Lung (tissue), 17 donors: ENCODE measurements at places on chromosomes 7 and 10. TPM values are rescaled to one million over a fixed set of nuclear protein-coding genes. Genes with fewer than 3 reads are reported as not detected.

The SEPHS1 gene
- 19.5 TPM for polyA plus RNA-seq

The DGKI gene
- 0.14 TPM for polyA plus RNA-seq

The ARHGEF35 gene
- polyA plus RNA-seq: 8.4 TPM

The PRRT4 gene
- 0.12 TPM for polyA plus RNA-seq

The COL17A1 gene
- 2.5 TPM for polyA plus RNA-seq

The AIFM2 gene
- polyA plus RNA-seq: 19.1 TPM

The CFTR gene
- polyA plus RNA-seq: 8.2 TPM

The BZW2 gene
- polyA plus RNA-seq: 53.7 TPM

The KIFBP gene
- polyA plus RNA-seq: 11.5 TPM

The TMEM139 gene
- 8.4 TPM for polyA plus RNA-seq

The NPSR1 gene
- not detected for polyA plus RNA-seq

The AKR1E2 gene
- polyA plus RNA-seq: 1.5 TPM

The OPN4 gene
- not detected for polyA plus RNA-seq

The ZNF248 gene
- polyA plus RNA-seq: 3.6 TPM

The CCDC172 gene
- not detected for polyA plus RNA-seq

The KIN gene
- 7.7 TPM for polyA plus RNA-seq

The AS3MT gene
- 3.8 TPM for polyA plus RNA-seq

The ADK gene
- polyA plus RNA-seq: 40.1 TPM

The HOXA3 gene
- 2.3 TPM for polyA plus RNA-seq

The LDB1 gene
- 33.8 TPM for polyA plus RNA-seq

The ARF5 gene
- polyA plus RNA-seq: 192 TPM

The MDFIC gene
- polyA plus RNA-seq: 13.7 TPM

The DUS4L gene
- 3.5 TPM for polyA plus RNA-seq

The SPDYE8 gene
- not detected for polyA plus RNA-seq

The SAP25 gene
- polyA plus RNA-seq: 3.7 TPM

The ITGB8 gene
- polyA plus RNA-seq: 1.5 TPM
